PC-3 (cell line): ENCODE measurements at places on chromosomes 4 and X. TPM values are rescaled to one million over a fixed set of nuclear protein-coding genes. Genes with fewer than 3 reads are reported as not detected.

DNA sequence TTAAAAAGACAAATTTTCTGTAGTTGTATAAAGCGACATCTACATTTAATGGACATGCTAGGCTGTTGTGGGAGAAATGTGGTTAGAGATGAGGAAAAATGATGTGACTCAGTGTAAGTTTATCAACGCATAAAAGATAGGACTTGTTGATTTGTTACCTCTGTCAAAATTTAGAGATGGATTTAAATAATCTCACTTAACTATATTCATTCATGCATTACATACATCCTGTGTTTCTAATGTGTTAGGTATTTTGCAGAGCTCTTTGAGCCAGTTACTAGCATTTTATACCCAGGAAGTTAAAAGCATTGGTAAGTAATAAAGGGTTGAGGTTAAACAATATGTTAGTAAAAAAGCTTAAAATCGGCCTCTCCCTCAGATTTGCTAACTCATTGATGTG lies 34.3 kb downstream of the METAP1 start:
- no peak for DNase-seq

- peak; percentile 43 for DNase-seq
Observed at GRCh38 chr4:161564230-161564834, 599.5 kb downstream of the FSTL5 start.

DNA sequence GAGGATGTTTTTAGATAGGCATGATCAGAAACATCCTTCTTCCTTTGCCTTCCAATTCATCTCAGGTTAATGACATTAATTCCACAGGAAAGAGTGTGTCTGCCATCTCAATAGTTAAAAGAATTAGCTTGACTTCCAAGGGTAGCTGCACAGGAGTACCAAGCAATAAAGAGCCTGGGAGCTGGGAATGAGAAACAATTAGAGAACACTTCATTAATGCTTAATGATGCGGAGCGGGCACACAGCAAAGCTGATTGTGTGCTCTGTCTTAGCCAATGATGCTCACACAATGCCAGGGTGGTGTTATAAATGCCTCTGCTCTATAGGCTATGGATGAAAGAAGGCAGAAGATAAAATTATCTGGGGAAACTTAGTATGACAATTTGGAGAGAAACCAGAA lies 1052.5 kb upstream of the LCORL start:
- DNase-seq: no peak

DNA sequence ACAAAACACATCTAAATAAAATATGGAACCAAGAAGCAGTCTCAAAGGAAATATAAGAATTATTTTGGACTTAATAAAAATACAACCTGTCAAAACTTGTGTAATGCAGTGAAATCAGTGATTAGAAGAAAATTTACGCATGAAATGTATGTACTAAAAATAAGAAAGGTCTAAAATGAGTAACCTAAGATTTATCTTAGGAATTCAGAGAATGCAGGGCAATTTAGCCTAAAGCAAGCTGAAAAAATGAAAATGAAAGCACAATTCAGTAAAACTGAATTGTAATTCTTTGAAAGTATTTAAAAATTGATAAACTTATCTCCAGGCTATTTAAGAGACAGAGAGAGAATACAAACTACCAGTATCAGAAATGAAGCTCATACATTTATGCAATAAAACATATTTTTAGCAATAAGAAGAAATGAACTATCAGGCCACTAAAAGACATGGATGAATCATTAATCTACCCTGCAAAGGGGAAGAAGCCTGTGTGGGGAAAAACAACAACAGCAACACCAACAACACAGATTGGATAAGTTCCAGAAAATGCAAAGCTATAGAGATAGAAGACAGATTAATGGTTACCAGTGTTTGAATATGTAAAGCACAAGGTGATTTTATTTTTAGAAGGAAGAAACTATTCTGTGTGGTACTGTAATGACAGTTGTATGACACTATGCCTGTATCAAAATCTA lies 442.0 kb upstream of the ADGRL3 start:
- DNase-seq: peak; percentile 55

GRCh38 chr4:88158489-88159228 lies at the start of gene ABCG2:
Gene ABCG2, minus strand, starts transcription at chr4:88158639. Its CDS starts 18,644 bp downstream, at chr4:88139995.
- no peak for DNase-seq

DNA sequence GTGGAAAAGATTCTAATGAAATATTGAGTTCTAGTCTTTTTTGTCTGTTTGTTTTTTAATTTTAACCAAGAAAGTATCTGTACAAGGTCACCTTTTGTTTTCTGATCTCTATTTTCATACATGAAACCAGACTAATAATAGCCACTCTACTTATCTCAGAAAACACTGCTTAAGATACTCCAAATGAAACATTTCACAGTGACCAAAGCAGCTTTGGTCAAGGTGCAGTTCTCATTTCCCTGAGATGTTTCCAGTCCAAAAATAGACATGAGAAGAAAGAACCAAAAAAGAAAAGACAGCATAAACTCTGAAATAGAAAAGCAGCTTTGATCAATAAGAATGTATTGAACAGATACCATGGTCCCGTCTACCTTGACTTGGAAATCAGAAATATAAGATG lies 782.8 kb downstream of the RAB28 start:
- DNase-seq: no peak

- no peak for DNase-seq
Observed at GRCh38 chr4:151169223-151169622, 69.8 kb downstream of the RPS3A start.

DNA sequence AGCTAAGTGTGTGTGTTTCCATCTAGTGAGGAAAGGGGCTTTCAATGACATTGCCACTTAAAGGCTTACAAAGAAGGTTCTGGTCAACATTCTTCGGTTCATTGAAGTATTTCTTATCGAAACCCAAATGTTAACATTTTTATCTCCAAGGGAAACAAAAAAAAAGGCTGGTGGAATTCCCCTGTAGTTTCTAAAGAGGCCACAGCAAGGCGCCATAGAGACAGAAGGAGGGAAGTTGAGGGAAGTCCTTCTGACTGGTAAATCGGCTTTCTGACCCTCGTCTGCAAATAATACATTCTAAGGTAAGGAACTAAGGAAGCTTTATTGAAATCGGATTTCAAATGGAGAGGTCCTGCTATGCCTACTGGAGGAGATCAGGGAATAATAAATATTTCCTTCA lies 1.7 kb upstream of the ZFP42 start:
- DNase-seq: peak; percentile 49

DNA sequence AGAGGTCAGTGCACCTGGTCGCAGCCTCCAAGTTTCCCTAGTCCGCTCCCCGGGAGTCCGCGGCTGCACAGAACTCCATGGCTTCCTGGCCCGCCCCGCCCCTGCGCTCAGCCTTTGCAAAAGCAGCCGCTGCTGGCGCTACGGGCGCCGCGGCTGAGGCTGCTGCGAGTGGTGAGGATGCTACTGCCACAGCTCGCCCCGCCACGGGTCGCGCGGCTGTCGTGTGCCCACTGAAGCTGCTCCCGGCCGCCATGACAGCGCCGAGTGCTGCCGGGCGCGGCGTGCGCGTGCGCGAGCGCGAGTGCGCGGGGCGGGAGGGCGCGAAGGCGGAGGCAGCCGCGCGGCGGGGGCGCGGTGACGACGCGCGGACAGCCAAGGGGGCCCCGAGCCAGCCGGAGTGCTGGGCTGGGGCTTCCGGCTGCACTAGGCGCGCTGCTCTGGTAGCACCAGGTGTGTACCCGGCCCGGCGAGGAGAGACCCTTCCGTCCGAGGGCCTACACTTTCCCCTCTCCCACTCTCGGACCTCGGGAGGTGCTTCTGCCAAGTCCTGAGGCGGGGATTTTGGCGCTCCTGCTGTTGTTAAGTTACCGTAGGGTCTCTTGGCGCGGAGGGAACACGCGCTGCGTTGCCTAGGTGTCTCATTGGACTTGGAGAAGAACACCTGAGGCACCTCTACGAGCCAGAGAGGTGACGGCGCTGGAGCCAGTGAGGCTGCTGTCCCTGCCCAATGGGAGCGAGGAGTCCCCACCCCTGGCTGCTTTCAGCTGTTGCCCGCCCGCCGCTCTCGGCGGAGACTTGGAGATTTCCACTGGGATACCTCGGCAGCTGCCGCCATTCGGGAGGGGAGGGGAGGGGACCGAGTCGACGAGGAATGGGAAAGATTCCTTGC lies 619 bp upstream of the LRBA start:
- DNase-seq: peak; percentile 78

GRCh38 chrX:96682516-96682915 lies 2.1 kb upstream of the DIAPH2 start:
- DNase-seq: no peak

DNA sequence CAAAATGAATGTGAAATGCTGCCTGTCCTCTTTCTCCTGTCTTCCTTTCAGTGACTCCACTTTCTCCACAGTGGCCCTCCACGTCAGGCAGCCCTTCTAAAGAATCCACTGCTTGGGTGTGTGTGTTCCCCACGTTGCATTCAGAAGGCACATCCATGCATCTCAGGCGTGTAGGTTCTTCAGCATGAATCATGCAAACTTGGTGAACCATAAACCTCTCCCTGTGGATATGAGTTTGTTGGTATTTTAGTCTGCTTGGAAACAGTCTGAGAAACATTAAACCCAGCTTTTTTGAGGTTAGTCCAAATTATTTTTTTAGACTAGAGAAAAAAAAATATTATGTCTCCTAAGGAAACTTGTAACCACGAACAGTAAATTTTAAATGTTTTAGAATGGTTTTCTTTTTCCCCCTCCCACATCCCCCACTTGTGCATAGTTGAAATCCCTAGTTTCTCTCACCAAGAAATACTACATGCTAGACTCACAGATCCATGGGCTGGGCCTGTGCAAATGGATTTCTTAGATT lies 251.6 kb downstream of the CBR4 start:
- no peak for DNase-seq

DNA sequence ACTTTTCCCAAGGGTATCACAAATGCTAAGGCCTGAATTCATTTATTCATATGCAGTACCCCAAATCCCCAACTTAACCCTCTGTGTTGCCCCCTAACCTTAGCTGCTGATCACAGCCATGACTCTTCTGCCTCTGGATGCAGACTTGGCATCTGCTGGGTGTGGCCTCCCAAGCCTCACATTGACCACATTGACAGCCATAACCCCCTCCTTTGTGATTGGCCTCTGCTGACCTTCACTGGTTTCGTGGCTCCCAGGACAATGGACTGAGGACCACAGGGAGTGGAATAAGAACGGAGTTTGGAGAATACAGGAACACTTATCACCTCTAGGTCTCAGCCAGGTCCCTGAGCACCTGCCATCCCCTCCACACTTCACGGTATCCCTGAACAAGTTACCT lies 123.6 kb upstream of the CPEB2 start:
- DNase-seq: no peak

DNA sequence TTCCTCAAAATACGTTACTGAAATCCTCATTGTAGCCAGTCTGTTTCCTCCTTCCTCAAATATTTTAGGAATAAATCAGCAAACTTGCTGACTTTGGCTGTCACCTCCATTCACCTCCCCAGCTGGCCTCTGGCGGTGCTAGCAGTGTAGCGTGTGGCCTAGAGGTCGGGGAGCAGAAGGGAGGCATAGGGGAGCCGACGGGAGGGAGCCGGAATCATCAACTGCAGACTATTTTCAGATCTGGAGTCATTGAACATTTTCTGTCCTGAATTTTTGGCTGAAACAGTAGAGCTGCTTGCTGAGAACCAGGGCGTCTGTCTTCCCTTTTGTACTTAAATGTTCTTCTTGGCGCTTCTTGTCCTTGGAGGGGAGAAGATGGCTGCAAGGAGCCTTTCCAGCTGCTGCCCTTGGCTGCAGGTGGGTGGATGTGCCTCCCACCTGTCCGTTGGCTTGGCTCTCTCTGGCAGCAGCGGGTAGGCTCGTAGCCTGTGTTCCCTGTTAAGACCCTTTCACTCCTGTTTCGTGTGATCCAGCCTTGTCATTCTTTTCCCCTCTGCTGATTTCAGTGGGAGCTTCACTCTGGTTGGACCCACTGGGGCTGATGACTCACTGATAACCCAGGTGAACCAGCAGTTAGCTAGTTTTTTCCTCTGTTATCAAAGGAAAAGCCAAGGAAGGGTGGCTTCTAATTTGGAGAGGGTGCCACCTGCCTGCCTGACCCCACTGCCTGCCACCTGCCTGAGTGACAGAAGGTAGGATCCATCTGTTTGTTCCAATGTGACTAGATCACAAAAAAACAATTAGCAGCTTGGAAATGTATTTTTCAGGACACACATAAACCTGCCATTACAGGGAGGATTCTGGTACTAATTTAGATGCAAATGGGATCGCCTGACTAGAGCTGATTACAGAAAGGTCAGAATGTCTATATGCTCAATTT lies 135.9 kb downstream of the GATB start:
- no peak for DNase-seq

DNA sequence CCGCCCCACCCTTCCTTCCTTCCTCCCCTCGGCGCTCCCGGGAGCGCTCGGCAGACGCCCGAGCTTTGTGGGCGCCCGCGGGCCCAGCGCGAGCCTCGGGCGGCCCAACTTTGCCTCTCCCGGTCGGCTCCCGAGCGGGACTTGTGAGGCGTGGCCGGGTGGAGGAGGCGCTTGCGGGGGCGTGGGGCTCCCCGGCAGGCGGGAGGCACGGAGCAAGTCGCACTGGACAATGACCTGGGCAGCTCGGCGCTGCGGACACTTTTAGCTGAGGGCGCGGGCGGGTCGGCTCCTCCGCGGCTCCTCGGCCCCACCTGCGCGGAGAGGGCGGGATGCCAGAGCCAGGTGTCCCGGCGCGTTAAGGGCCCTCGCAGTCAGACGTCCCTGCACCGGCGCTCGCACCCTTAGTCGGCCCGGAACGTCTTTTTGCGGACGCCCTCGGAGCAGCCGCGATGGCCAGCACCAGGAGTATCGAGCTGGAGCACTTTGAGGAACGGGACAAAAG lies 385 bp downstream of the DCLK2 start:
- DNase-seq: peak; percentile 17

- no peak for DNase-seq
Observed at GRCh38 chr4:181659876-181660275, 583.3 kb upstream of the TENM3 start.

DNA sequence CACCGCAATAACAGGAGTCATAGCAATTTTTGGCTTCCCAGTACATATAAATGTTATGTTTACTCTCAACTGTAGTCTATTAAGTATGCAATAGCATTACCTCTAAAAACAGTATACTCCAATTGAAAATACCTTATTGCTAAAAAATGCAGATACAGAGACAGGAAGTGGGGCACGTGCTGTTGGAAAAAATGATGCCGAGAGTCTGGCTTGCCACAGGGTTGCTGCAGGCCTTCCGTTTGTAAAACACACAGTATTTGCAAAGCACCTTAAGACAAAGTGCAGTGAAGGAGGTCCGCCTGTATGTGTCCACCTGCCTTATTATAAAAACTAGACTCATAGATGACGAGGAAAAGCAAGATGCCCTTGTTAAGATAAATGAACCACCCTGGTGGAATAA lies 23.5 kb downstream of the CD99 start:
- no peak for DNase-seq

DNA sequence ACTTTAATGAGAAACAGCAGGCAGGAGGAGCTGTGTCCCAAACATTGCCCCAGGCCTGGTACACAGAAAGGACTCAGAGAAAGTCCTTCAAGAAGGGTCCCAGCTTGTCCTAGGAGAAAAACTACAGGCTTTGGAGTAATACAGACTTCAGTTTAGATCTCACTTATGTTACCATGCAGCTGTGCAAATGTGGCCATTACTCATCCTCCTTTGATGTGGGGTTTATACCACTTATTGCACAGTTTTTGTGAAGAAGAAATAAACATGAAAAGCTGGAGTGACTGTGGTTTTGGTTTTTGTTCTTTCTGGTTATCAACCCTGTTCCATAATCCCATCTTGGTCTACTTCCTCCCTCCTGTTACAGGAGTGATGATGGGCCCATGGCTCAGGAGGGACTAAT lies 8.1 kb upstream of the CYTL1 start:
- DNase-seq: no peak

GRCh38 chr4:112184438-112184837 lies 39.2 kb downstream of the FAM241A start:
- no peak for DNase-seq

MTM1 gene
- total RNA-seq: 5.5 and 13.7 TPM in 2 replicates

TMEM184C gene
- 17.5 and 19.8 TPM in 2 replicates for total RNA-seq

C4orf54 gene
- 0.04 TPM in 1 of 2 replicates, not detected in the other for total RNA-seq

AVPR2 gene
- total RNA-seq: not detected in 2 replicates

KLF8 gene
- 0.04 TPM in 1 of 2 replicates, not detected in the other for total RNA-seq

ANAPC10 gene
- total RNA-seq: 26.0 and 33.1 TPM in 2 replicates

TCEAL8 gene
- 41.2 and 42.5 TPM in 2 replicates for total RNA-seq
